ENCODE measurements at places on chromosomes 12 and 14.

DNA sequence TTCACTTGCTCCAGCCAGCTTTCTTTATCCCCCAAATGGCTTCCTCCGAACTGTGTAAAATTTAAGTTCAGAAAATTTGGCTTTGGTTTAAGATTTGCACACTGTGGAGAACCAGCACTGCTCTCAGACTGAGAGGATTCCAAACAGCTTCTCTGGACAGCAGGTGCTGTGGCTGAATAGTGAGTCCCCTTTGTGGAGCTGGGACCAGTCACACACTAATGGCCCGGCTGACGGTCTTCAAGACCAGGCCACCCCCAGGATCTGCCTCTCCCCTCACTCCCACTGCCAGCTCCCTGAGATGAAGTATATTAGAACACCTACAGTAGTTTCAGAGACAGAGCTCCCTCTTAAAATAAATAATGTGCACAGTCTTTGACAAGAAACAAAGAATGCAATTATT lies 267.3 kb downstream of the BCAT1 start:
- DNase-seq = no peak

- no peak for DNase-seq
Measured at GRCh38 chr14:75083271-75083670, 13.8 kb downstream of the ZC2HC1C start.

DNA sequence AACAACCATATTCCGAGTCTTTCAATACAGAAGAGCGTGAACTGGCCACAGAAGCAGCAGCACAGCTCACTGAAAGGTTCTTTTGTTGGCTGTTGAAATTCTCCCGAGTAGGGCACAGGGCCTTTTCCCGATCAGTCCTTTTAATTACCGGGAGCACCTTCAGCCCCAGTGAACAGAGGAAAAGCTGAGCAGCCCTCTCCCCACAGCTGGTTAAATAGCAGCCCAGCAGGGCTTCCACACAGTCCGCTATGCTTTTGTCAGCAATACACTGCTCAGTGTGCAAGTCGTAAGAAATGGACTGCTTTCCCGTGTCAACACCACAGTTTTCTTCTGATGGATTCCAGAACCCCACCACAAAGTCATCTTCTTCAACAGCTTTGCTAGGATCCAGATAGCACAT lies 61.3 kb downstream of the DICER1 start:
- no peak for DNase-seq

DNA sequence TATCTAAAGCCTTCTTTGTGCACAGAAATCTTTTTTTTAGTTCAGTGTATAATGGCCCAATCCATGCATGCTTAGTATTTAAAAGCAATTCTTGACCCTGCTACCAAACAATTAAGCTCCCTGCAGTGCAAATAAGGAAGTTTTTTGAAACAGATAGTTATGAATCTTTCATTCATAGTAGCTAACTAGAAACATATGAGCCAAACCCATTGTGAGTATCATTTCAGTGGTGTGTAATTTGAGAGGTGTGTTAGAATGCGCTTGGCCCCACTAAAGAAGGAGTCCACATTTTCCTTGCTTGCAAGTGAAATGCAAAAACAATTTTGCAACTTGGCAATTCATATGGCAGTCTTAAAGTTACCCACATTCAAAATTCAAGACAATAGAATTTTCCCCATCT lies 14.4 kb downstream of the EPS8 start:
- DNase-seq = no peak

GRCh38 chr14:58280954-58281787 lies 17.2 kb upstream of the ARID4A start:
- DNase-seq = peak; percentile 57

GRCh38 chr14:70934502-70935134 lies 27.4 kb downstream of the PCNX1 start:
- DNase-seq = peak; percentile 39

Data from CD4-positive, alpha-beta T cell treated with Interleukin-2 at 100 ng/mL for 4 hours (primary cell).